ENCODE measurements at places on chromosomes 7 and 10.

- no peak for DNase-seq
Measured at GRCh38 chr7:18993933-18994668, 123.3 kb downstream of the TWIST1 start.

DNA sequence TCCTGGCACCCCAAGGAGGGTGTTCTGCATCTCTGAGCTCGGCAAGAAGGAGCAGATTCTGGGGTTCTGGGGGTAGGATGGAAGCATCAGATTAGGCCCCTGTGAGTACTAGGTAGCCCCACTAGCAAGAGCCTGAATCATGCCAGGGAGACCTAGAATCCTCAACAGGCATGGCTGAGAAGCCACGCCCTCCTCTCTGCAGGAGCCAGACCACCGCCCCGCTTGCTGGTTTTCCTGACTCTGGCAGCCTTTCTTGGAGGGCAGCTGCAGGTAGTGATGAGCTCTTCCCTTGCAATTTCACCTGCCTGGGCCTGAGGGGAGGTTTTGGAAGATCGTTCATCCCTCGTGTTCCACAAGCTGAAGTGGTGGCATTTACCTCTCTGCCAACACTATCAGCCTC, 68.9 kb upstream of the PRLHR start:
- DNase-seq: no peak

DNA sequence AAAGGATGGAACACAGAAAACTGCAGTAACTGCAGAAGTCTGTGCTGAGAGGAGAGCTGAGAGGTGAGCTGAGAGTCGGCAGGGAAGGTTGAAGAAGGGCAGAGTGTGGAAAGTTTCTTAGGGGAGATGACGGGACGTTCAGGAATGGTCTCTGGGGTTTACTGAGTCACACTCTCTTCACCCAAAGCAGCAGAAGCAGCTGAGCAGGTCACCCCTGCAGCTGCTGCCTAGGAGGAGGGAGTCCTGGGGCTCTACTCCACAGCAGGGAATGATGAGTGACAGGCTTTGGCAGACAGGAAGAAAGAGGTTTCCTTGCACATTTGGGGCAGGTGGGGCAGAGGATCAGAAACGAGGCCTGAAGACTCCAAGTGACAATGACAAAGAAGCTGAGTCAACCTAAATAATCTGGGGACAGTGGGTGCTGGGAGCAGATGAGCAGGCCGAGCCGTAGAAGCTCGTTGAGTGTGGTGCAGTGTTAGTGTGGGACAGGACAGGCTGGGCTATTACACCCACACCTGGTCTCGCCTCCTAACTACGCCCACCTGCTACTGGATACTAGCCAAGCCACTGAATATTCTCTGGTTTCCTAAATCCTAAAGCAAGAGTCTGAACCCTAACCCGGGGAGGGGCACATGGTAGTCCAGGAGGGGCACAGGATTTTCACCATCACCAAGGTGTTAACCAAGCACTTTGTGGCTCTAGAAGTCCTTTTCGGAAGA, 24.9 kb downstream of the BEND7 start:
- DNase-seq: no peak

DNA sequence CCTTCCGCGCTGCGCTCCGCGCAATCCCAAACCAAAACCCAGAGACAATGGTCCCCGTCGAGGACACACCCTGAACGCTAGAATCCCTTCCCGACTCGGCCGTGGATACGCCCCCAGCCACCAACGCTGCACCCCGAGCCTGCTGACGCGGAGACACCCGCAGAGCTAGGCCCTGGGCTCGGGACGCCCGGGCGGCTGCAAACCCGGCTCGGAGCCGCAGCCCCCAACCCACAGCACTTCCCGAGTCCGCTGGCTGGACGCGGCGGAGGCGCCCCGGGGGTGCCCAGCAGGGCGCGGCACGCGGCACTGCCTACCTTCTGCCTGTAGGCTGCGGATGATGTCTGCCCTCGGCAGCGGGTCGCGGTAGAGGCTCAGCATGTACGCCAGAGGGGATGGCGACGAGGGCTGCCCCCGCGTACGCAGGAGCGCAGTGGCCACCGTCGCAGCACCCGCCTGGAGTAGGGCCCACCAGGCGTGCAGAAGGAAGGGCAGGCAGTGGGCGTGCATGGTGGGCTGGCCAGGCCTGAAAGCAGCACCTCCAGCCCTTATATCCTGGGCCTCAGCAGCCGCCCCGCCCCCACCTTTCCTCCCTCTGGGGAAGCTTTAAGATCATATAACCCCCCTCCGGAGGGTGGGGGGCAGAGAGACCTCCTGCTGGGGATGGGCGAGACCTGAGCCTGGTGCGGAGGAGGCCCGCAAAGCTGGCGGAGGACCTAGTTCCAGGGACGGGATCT, at the start of gene NODAL:
Gene NODAL, minus strand, starts transcription at position 521 of the 734 bp plus-strand sequence. Its CDS starts 14 bp downstream, at position 507.
- no peak for DNase-seq

GRCh38 chr10:59002011-59002410, 174.4 kb upstream of the PHYHIPL start:
- DNase-seq: no peak

- DNase-seq: peak; percentile 21
Measured at GRCh38 chr7:1106063-1106792, 18.3 kb downstream of the GPER1 start.

DNA sequence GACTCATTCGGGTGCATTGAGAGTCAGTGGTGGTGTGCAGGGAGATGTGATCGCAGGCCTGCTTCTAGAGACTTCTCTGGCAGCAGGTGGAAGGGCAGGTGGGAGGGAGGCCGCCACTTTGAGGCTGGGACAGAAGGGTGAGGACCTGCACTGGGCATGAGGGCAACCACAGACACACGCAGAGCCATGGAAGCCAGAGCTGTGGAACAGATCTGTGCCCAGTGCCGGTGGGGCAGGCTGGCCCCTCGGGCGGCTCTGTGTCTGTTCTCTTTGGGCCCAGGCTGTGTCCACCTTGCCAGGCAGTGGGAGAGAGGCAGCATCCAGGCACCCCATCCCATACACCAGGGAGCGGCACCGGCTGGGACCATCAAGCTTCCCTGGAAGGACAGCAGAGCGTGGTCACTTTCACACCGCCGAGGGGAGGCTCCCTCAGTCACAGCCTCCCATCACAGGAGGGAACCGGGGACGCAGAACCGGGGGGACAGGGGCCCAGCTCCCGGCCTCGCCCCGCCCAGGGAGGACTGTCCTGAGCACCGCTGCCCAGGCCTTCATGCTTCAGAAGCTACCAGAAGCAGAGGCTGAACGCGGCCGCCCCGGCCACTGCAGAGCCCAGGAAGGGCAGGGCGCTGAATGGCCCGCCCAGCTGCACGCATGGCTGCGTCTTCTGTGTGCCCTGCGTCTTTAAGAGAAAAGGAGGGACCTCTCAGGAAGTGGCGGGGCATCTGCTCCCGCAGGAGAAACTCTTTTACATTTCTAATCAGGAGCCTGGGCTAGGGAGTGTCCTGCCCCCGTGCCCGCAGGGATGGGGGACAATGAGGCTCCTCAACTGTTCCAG, 32.1 kb downstream of the EN2 start:
- peak; percentile 53 for DNase-seq

DNA sequence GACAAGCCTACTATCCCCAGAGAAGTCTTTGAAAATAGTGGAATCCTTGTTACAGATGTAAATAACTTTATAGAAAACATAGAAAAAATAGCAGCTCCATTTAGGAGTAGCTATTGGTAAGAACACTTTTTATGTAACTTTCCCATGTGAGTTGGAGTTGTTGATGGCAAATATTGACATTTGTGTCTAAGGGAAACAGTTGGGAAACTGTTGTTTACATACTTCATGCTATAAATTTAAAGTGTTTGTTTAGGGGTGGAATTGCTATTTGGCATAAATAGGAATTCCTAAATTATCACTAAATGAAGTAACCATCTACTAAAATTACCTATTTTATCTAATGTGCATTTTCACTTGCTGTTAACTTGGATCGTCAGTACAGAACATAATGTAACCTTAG, 50.7 kb downstream of the GDI2 start:
- no peak for DNase-seq

GRCh38 chr10:107732045-107732444, 567.5 kb upstream of the SORCS1 start:
- no peak for DNase-seq

DNA sequence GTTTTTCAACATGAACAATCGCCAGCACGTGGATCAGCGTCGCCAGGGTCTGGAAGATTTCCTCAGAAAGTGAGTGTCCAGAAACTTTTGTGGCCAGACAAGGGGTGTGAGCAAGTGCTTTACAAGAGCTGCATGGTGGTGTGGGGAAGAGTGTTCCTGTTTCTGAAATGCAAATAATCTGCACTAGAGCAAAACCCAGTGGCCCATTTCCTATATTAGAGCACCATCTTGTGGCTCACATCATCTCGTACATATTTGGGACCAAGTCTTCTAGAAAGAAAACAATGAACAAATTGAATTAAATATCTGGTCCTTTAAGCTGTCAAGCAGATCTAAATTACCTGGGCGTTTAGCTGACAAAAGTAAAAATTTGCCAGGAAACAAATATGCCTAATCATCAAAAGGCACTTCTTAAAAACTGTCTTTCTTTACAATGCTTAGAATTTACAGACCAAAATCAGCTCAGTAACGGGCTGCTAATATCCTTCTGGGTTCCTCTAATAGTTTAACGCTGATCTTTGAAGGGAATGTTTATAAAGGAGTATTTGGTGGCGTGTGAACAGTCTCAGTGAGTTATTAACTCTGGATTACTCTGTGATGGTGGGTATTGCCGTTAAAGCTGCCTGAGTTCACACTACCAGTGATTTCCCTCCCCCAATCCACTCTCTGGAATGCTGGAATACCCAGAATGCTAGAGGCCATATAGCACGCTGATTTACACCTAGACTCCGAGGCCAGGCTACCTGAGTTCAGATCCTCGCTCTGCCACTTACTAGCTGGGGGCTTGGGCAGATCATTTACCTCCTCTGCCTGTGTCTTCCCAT, 73.6 kb downstream of the SNX10 start:
- DNase-seq: no peak

- no peak for DNase-seq
Measured at GRCh38 chr10:129187331-129187730, 279.7 kb upstream of the MGMT start.

GRCh38 chr10:77297393-77297739, 340.2 kb downstream of the KCNMA1 start:
- no peak for DNase-seq

DNA sequence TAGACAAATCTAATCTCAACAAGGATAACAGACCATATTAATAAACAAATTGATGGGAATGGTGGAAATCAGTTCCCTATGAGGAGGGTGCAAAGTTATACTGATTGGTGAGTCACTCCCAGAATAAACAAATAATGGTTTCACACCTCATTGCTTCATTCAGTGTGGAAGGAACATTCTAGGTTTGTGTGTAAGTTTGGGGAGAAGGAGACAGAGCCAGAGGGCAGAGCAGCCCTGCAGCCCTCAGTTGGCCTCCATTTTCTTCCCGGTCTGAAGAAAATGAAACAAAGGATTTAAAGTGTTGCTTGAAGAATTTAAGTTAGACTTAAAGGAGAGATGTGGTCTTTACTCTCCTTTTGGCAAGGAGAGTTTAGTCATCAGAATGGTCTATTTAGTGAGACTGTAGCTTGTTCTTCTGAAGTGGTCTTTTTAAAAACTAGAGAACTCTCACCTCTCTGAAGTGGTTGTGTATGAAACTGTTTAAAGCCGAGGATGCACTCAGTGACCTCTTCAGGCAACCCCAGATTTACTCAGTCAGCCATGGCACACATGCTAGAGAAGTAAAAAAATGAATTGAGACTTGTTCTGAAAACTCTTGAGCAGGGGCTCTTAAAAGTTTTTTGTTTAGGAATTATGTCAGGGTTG, 27.2 kb downstream of the IKZF1 start:
- no peak for DNase-seq

- DNase-seq: no peak
Measured at GRCh38 chr7:116150588-116150987, 59.8 kb upstream of the TES start.

DNA sequence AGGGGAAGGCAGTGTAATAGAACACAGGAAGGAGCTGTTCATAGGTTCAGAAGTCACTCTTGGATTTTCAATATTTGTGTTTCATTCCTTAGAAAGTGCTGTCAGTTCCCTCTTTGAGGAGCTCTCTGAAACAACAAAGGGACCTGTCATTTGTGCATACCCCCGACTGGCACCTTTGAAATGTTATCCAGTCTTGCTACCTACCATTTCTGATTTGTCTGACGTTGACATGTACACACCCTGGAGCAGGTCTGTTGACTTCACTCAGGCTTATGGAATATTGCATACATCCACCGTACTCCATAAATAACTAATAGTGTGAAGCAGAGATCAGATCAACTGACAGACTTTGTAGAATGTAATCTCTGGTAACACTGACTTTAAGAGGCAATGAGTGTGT, 189.8 kb downstream of the DPP6 start:
- no peak for DNase-seq

GRCh38 chr10:89547853-89548513, 12.6 kb upstream of the SLC16A12 start:
- DNase-seq: no peak

GRCh38 chr7:117774943-117775342, 98.3 kb downstream of the CTTNBP2 start:
- no peak for DNase-seq

DNA sequence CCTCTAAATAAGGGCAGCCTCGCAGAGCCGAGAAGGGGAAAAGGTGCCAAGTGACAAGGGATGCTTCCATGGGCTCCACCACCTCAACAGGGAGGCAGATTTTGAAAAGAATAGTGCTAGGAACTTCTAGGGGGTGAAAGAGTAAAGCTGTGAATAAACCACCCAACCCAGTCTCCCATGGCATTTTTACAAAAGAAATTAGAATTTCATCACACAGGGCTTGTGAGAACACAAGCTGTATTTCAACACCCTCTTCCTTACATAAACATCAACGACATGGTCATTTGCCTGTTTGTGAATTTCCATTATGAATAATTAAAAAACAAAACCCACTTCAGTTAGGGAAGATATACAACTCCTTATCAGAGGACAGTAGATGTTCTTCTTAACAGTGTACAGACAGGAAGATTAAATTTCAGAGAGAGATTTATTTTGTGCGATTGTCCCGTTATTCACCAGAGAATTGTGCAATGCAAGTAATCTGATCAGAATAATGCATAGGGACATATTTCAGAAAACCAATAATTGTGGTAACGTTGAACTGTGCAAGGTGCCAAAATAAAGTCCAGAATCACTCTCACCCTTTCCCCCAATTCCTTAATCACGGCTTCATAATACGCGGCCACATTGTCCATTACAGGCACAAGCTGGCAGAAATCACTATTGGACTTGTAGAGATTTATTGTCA, 207.8 kb upstream of the MGMT start:
- DNase-seq: no peak

DNA sequence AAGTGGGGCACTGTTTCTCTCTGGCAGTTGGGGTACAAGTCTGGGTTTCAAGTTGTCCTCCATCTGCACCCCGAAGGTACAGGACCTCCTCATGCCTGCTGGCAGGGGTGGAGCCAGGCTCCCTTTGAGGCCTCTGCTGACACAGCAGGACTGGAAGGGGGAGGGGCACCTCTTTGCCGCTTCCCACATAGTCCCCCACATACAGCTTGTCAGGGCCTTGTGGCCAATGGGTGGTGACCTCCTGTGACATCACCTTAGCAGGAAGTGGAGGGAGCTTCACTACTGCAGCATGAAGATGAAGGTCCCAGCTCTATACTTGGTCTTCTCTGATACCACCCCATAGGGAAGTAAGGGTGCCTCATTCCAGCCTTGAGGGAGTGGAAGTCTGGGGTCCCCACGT, 167.8 kb downstream of the RAMP3 start:
- DNase-seq: no peak

GRCh38 chr7:93147363-93147762, 822 bp downstream of the SAMD9L start:
- peak; percentile 20 for DNase-seq

GRCh38 chr7:94449151-94449725, 54.5 kb downstream of the COL1A2 start:
- DNase-seq: no peak

GRCh38 chr7:72465521-72465920, 53.4 kb upstream of the CALN1 start:
- DNase-seq: no peak

GRCh38 chr7:120360918-120361317, 87.9 kb downstream of the KCND2 start:
- DNase-seq: no peak

All from left ventricle myocardium superior (tissue), 1 donor.